ENCODE measurements at places on chromosomes 2 and 18.

GRCh38 chr18:61085036-61085435 is 248.2 kb upstream of the CDH20 start:
- no peak overlapping the region for H3K27ac ChIP-seq
- no peak for DNase-seq
- H3K36me3 ChIP-seq: no peaks in the 10 kb centered on the region
- H3K4me1 ChIP-seq: no peaks in the 10 kb centered on the region
- H3K27me3 ChIP-seq: no peaks in the 10 kb centered on the region

GRCh38 chr2:238313289-238313990 is 6.9 kb upstream of the TRAF3IP1 start:
- no peaks in the 10 kb centered on the region for H3K4me1 ChIP-seq
- no peaks in the 10 kb centered on the region for H3K27me3 ChIP-seq
- H3K36me3 ChIP-seq: no peaks in the 10 kb centered on the region
- no peak for DNase-seq

GRCh38 chr2:228917220-228917619 is 353.9 kb downstream of the PID1 start:
- H3K4me1 ChIP-seq: no peaks in the 10 kb centered on the region
- no peak overlapping the region for H3K4me3 ChIP-seq
- no peaks in the 10 kb centered on the region for H3K27me3 ChIP-seq
- DNase-seq: no peak

DNA sequence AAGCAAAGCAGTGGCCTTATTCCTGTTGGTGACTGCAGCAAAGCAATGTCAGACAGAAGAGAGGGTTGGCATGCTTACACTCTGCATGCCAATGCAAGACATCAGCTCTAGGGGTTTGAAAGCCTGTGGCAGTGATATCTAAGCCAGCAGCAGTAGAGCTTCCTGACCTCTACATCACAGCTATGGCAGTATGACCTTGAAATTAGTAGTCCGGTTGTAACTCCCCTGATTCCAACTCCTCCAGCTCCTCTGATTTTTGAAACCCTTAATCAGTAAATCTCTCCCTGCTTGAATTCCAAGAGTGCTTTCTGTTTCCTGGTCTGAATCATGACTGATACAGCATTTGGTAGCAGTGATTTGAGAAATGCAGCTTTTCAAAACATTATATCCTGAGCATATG is 60.0 kb upstream of the LRP1B start:
- H3K36me3 ChIP-seq: no peaks in the 10 kb centered on the region
- no peak overlapping the region for H3K27ac ChIP-seq
- H3K27me3 ChIP-seq: no peaks in the 10 kb centered on the region

- no peaks in the 10 kb centered on the region for H3K27me3 ChIP-seq
- DNase-seq: no peak
- peaks cover 3% of the 10 kb centered on the region for H3K4me1 ChIP-seq
- no peak overlapping the region for H3K4me3 ChIP-seq
Measured at GRCh38 chr2:229526951-229527350, 187.4 kb downstream of the DNER start.

DNA sequence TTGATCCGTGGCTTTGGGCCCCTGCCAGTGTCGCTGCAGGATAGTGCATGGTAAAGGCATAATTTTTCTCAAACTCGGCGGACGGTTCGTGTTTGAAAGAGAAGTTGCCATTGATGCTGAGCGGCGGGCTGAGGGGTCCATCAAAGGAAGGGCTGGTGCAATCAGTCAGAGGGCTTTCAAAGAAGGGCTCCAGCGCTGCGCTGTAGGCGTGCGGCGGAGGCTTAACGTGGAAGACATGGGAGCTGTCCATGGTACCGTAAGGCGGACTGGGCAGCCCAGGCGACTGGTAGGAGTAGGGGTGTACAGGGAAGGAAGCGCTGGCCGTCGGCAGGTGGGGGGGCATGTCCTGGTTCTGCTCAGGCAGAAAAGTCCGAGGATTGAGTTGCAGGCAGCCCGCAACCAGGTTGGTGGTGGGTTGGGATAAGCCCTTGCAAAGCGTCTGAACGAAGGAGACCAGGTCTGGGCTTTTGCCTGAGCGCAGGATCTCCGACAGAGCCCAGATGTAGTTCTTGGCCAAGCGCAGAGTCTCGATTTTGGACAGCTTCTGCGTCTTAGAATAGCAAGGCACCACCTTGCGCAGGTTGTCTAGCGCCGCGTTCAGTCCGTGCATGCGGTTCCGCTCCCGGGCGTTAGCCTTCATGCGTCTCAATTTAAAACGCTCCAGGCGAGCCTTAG is 2.3 kb downstream of the NEUROD1 start:
- no peak overlapping the region for H3K4me3 ChIP-seq
- H3K4me1 ChIP-seq: peaks cover 3% of the 10 kb centered on the region
- peak; percentile 90 for DNase-seq

GRCh38 chr2:189782221-189782671 is 1.9 kb downstream of the ORMDL1 start:
- DNase-seq: peak; percentile 43
- no peaks in the 10 kb centered on the region for H3K27me3 ChIP-seq
- no peak overlapping the region for H3K27ac ChIP-seq
- peak overlapping the region; percentile 61 for H3K4me3 ChIP-seq

- H3K4me3 ChIP-seq: no peak overlapping the region
- no peak overlapping the region for H3K27ac ChIP-seq
- peaks cover 4% of the 10 kb centered on the region for H3K36me3 ChIP-seq
- peak; percentile 67 for DNase-seq
- H3K4me1 ChIP-seq: no peaks in the 10 kb centered on the region
Measured at GRCh38 chr2:121721926-121722325, 14.7 kb downstream of the NIFK start.

- peak; percentile 30 for DNase-seq
- H3K27ac ChIP-seq: no peak overlapping the region
- H3K27me3 ChIP-seq: no peaks in the 10 kb centered on the region
- H3K4me1 ChIP-seq: no peaks in the 10 kb centered on the region
- H3K4me3 ChIP-seq: no peak overlapping the region
Measured at GRCh38 chr2:238220892-238221521, 17.5 kb upstream of the ILKAP start.

Data from cardiac muscle cell (in vitro differentiated cells and primary cell).